Peyer's patch (tissue), 4 donors: ENCODE measurements at places on chromosomes 2 and 18. TPM values are rescaled to one million over a fixed set of nuclear protein-coding genes. Genes with fewer than 3 reads are reported as not detected.
A peak's percentile ranks its signal among the peaks of the same experiment; 100 is the strongest.

Gene B4GALT6
- total RNA-seq = 5.0 TPM

Gene AQP12A
- total RNA-seq = not detected

Gene GALNT13
- 2.7 TPM for total RNA-seq

DNA sequence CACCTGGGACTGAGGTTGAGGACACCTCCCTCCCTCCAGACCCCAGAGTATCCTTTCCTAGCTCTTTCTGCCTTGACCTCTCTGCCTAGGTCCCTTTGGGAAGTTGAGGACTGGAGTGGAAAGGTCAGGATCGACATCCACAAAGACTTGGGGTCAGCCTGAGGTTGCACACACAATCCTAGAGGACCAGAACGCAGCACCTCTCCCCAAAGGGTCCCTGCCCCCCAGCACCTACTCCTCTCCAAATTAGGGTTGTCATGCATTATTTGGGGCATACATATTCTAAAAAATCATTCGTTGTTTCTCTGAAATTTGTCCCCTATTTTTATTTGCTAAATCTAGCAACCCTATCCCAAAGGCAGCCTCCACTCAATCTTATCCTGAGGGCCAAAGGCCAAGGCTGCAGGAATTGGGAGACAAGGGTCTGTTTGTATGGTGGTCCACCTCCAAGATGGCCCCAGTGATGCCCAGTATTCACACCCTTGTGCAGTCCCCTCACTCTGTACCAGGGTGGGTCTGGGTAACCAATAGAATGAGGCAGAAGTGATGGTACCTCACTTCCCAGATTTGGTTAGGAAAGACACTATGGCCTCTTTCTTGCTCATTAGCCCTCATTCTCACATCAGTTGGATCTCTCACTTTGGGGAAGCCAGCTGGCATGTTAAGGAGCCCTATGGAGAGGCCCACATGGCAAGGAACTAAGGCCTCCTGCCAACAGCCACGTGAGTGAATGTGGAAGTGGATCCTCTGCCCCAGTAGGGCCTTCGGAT is 3.5 kb upstream of the CHRNG start:
- peak; percentile 25 for DNase-seq
- no peaks in the 10 kb centered on the region for H3K4me1 ChIP-seq
- no peaks in the 10 kb centered on the region for H3K27me3 ChIP-seq
- no peaks in the 10 kb centered on the region for H3K36me3 ChIP-seq

DNA sequence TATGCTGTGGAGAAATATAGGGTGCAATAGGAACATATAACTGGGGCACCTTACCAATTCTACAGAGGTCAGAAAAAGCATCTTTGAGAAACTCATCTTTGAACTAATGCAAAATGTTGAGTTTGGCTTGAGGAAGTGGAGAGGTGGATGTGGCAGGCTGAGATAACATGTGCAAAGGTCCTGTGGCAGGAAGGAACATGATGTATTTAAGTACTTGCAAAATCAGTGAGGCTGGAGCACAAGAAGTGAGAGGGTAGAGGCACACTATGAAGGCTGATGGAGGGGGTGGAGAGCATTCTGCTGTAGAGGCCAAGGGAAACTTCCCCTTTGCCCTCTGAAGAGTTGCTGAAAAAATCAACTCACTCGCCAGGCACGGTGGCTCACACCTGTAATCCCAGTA is 14.7 kb upstream of the RAB1A start:
- DNase-seq = no peak
- no peak overlapping the region for H3K4me3 ChIP-seq
- H3K4me1 ChIP-seq = no peaks in the 10 kb centered on the region
- no peaks in the 10 kb centered on the region for H3K36me3 ChIP-seq
- H3K27ac ChIP-seq = no peak overlapping the region
- H3K27me3 ChIP-seq = no peaks in the 10 kb centered on the region

- no peak for DNase-seq
- no peaks in the 10 kb centered on the region for H3K4me1 ChIP-seq
- H3K36me3 ChIP-seq = no peaks in the 10 kb centered on the region
- no peak overlapping the region for H3K4me3 ChIP-seq
- H3K27me3 ChIP-seq = no peaks in the 10 kb centered on the region
These were observed 116.3 kb upstream of the SCN7A start for GRCh38 chr2:166610180-166610912.

DNA sequence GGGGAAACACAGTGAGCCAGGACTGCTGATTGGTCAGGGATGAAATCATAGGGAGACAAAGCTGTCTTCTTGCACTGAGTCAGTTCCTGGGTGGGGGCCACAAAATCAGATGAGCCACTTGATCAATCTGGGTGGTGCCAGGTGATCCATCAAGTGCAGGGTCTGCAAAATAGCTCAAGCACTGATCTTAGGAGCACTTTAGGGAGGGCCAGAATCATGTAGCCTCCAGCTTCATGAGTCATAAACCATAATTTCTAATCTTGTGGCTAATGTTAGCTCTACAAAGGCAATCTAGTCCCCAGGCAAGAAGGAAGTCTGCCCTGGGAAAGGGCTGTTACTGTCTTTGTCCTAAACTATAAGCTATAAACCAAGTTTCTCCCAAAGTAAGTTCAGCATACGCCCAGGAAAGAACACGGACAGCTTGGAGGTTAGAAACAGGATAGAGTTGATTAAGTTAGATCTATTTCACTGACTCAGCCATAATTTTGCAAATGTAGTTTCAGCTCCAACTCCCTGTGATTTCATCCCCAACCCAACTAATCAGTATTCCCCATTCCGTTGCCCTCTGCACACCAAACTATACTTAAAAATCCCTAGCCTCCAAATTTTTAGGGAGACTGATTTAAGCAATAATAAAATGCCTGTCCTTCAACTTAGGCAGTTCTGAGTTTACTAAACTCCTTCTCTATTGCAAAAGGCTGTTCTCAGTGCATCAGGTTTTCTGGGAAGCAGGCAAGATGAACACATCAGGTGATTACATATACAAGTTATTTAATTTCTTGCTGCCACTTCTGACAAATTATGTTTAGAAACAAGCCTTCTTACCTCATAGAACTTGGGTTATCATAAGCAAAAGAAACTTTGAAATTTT is 226.9 kb upstream of the SPOPL start:
- no peak for DNase-seq
- no peaks in the 10 kb centered on the region for H3K27me3 ChIP-seq
- H3K27ac ChIP-seq = no peak overlapping the region
- no peak overlapping the region for H3K4me3 ChIP-seq
- no peaks in the 10 kb centered on the region for H3K36me3 ChIP-seq

DNA sequence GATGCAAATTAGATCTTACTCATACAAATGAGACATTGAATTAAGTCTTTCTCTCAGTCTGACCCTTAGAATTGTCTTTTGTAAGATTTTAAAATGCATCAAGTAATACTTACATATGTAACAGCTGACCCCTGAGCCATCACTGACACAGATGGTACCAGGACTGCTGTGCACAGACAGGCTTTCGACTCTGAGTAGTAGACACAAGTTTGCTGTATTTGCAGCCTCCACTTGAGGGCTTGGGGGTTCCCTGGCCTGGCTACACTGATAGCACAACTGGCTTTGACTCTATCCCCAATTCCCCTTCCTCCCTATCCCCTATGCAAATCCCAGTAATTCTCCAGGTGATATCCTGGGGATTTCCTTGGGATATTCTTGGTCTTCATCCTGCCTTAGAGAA is 200.7 kb downstream of the RPIA start:
- H3K27me3 ChIP-seq = no peaks in the 10 kb centered on the region
- no peak overlapping the region for H3K4me3 ChIP-seq
- no peaks in the 10 kb centered on the region for H3K4me1 ChIP-seq

- no peaks in the 10 kb centered on the region for H3K4me1 ChIP-seq
- no peaks in the 10 kb centered on the region for H3K27me3 ChIP-seq
- H3K27ac ChIP-seq = no peak overlapping the region
- H3K36me3 ChIP-seq = no peaks in the 10 kb centered on the region
These were observed 108.7 kb downstream of the GFPT1 start for GRCh38 chr2:69278366-69278765.

DNA sequence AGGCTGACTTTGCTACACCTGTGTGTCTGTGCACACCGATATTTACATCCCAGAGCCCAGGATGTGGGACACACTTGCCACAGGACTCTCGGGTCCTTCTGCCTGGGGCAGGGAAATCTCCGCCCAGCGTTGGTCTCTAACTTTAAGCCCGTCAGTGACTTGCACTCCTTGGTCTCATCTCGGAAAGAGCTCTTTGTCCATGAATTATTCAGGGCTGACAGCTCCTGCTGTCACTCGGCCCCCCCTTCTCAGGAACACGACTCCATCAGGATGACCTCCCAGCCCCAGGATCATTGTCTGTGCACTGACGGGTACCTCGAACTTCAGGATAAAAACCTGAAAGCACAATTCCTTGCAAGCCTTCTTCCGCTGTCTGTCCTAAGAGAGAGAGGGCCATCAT is 26.6 kb downstream of the PLB1 start:
- no peak overlapping the region for H3K27ac ChIP-seq
- no peaks in the 10 kb centered on the region for H3K27me3 ChIP-seq
- no peaks in the 10 kb centered on the region for H3K36me3 ChIP-seq
- DNase-seq = peak; percentile 5
- H3K4me1 ChIP-seq = no peaks in the 10 kb centered on the region
- H3K4me3 ChIP-seq = no peak overlapping the region

DNA sequence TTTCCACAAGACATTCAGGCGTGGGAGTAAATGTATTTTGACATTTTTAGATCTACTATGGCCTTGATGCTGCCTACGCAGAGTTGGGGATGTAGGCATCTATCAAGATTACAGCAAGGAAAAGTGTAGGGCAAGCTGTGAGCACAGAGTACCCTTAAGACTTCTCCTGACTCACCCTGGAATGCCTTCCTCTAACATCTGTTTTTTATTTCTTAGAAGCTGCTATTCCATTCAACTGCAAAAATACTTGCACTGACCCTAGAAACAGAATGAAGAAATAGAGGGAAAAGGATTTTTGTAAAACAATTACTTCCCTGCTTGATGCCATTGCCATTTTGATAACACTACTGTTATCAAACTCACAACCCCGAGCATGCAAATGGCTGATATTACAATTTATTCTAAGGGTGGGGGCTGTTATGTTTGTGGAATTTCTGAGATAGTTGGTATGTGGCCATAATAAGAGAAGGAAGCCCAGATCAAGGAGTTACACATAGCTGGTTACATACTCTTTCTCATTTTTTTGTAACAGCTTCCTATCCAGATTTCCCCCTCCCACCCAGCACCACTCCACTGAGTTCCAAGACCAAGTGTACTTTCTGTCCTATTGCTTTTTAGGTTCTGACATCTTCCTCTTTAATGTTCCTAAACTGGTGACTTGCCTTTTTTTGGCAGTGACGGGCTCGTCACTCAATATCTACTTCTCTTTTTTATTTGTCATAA is 6.0 kb upstream of the ROCK1 start:
- H3K36me3 ChIP-seq = no peaks in the 10 kb centered on the region
- H3K27ac ChIP-seq = no peak overlapping the region
- no peaks in the 10 kb centered on the region for H3K27me3 ChIP-seq
- H3K4me1 ChIP-seq = no peaks in the 10 kb centered on the region
- H3K4me3 ChIP-seq = no peak overlapping the region

DNA sequence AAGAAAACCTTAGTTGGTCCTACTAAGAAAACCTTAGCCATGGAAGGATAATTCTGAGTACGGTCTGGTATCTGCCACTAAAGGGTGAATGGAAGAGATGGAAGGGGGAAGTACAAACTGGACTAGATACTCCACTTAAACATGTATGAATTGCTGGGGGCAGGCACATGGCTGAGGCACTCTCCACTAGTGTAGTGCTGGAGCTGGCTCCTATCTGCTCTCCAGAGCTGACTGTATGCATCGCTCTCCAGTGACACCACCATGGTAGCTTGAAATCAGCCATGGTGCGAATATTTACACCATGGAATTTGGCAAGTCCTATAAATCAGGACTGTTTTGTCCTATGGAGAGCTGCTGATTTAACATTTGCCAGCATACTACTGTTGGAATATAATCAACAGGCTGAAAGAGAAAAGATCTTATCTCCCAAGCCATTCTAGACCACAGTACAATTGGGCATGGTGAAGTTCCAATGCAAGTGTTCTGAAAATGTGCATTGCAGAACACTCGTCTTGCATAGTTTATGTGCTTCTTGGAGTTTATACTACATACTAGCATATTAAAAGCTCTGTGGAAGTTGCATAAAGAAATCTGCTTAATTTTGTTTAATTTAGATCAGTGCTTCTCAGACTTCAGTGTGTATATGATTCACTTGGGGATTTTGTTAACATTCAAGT is 277.4 kb downstream of the TDRD15 start:
- H3K36me3 ChIP-seq = no peaks in the 10 kb centered on the region
- H3K4me1 ChIP-seq = no peaks in the 10 kb centered on the region
- H3K27ac ChIP-seq = no peak overlapping the region
- no peak for DNase-seq
- H3K27me3 ChIP-seq = no peaks in the 10 kb centered on the region

DNA sequence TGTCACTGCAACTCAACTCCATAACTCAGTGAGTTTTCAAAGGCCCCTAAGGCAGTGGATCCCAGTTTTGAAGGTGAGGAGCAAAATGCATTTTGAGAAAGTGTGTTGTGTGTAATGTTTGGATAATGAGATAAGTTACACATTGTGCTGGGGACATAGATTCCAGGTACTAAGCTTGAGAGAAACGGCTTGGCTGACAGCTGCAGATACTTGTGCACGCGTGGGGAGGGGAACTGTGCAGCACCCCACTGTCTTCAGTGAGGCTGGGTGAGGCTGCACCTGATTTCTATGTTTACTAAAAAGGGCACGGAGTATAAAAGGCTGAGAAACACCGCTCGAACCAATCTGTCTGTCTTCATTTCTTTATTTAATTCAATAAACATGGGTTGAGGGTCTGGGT is 254.0 kb upstream of the COPS8 start:
- H3K4me1 ChIP-seq = no peaks in the 10 kb centered on the region
- peak overlapping the region; percentile 22 for H3K27ac ChIP-seq
- H3K4me3 ChIP-seq = no peak overlapping the region
- no peaks in the 10 kb centered on the region for H3K27me3 ChIP-seq
- no peaks in the 10 kb centered on the region for H3K36me3 ChIP-seq

DNA sequence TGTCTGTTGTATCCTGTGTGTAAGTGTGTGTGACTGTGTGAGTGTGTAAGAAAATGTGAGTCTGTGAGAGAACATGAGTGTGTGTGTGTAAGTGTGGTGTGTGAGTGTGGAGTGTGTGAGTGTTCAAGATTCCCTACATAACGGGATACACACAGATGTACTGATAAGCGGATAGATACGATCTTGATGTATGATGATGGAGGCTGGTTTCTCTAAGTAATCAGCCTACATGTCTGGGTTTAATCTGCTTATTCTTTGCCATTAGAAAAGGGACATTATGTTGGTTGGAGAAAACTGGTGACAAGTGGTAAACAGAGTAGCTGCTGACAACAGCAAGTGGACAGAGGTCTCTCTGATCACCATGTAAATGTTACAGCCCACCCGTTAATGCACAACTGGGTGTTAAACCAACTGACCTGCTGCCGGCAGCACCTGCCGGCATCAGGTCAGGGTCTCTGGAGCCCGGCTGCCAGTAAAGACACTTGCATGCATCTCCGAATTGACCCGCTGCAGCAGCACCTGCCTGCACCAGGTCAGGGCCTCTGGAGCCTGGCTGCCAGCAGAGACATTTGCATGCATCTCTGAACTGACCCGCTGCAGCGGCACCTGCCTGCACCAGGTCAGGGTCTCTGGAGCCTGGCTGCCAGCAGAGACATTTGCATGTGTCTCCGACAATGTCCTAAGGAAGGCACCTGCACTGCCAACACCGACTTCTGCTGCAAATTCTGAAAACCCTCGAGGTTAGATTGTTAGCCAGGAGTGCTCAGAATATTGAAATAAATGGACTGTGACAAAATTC is 87.5 kb downstream of the MBP start:
- peak; percentile 43 for DNase-seq
- H3K36me3 ChIP-seq = no peaks in the 10 kb centered on the region
- no peak overlapping the region for H3K4me3 ChIP-seq
- H3K4me1 ChIP-seq = no peaks in the 10 kb centered on the region
- H3K27me3 ChIP-seq = no peaks in the 10 kb centered on the region
